Stimulated activated CD4-positive, alpha-beta T cell treated with anti-CD3 and anti-CD28 coated beads, Interleukin-12 subunit alpha, Interleukin-12 subunit beta, amount 100 ng/mL, for 48 hours (primary cell): ENCODE measurements at places on chromosomes 3 and 15.

GRCh38 chr3:146026547-146026946, 134.4 kb downstream of the PLOD2 start:
- DNase-seq: no peak

GRCh38 chr3:151890721-151891141, 17.3 kb downstream of the SUCNR1 start:
- no peak for DNase-seq

- peak; percentile 54 for DNase-seq
These were observed 24.6 kb upstream of the SACM1L start for GRCh38 chr3:45664578-45664977.

DNA sequence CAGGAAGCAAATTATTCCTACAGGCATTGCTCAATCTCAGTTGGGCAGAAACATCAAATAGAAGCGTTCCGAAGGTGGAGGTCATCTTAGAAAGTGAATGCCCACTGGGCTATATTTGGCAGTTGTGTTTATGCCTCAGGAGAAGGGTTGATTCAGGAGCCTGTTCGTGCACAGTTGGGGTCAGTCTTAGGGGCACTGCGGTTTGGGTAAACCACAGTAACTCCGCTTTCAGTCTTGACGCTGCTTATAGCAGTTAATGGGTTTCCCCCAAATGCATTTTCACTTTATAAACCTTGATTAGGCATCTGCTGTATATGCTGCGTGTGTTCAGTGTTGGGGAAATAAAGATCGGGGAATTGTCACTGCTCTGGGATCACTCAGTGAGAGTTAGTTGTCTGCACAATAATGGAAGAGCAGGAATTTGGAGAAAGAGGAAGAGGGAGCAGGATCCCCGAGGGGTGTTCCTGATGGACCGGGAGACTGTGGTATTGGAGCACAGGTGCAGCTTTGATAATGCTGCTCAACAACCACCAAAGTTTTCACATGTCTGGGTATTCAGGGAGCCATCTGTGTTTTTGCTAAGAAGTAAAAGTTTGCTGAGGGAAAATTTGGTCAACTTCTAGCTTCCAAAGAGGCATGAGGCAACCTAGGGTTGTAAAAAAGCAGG, 124.3 kb upstream of the EIF1B start:
- DNase-seq: no peak

DNA sequence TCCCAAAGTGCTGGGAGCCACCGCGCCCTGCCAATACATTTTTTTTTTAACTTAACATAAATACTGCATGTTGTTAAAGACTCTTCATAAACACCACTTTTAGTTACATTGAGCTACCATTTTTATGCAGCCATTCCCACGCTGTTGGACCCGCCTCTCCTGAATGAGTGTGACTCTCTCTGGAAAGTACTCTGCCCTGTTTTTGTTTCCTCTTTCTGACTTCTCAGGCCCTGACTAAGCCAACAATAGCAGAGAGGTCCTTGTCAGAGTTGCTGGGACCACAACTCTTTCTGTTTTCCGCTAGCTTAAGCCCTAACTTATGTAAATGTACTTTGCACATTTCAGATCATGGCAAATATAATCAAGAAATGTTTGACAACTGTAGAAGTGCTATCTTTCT, 35.2 kb downstream of the PARP15 start:
- DNase-seq: no peak

DNA sequence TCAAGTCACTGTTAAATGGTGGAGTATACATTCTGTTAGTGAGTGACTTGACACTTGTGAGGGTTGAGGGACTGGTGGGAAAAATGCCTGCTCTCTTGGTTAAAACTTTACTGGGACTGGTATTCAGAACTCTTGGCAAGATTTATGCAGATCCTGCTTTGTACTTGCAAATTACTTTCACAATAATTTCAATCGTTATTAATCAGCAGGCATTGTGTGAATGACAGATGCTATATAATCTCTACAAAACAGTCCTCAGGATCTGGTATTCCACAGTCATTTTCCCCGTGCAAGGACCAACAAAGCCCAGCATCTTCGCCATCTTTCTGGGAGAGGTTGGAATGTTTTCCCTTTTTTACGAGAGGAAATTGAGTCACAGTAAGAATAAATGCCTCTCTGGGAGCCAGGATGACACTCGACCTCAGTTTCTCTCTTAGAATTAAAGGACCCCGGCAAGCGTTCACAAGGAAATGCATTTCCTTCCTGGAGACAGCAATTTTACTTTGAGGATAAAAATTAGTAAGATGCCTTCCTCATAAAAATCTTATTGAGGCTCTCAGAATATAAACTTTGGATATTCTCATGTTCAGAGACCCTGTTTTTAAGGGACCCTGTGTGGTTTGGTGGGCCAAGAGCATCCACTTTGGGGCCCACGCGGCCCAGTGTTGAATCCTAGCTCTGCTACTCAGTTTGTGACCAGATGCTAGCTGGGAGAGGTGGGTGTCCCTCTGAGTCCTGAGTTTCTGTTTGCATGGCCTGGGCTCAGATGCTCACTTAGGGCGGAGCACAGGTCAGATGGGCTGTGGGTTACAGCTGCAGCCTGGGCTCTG, 45.3 kb upstream of the PLCL2 start:
- no peak for DNase-seq

DNA sequence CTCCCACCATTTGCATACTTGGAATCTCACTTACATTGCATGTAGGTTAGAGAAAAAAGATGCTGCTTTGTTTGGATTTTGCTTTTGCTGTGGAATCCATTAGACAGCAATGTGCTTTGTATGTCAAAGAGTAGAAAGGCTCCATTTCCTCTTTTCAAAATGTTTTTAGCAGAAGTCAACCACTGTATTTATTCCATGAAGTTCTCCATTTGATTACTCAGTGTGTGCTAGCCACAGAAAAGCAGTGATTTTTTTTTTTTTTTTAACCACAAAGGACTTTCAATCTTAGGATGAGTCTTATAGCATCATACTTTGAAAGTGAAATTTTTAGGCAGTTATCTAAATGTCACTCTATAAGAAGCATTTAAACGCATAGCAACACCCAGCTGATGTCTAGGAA, 285.0 kb upstream of the ADAMTS9 start:
- no peak for DNase-seq

DNA sequence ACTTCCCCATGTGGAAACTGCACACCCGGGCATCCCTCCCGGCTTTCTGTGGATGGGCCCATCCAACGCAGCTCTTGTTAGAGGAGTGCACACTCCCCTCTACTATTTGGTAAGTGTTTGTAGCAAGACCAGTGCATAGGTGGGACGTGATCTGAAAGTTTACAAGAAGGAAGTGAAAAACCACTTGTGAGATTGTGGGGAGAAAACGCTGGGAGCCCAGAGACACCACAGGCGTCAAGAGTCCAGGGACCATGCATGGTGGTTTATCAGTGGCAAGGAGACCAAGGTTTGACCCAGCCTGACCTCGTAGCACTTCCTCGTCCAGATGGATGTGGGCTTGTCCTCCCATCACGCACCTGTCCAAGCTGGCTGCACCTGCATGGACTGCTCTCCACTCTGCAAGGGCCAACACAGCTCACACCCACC, 51.6 kb downstream of the ATP10A start:
- DNase-seq: no peak

GRCh38 chr15:32784581-32784980, 66.8 kb downstream of the GREM1 start:
- DNase-seq: no peak

DNA sequence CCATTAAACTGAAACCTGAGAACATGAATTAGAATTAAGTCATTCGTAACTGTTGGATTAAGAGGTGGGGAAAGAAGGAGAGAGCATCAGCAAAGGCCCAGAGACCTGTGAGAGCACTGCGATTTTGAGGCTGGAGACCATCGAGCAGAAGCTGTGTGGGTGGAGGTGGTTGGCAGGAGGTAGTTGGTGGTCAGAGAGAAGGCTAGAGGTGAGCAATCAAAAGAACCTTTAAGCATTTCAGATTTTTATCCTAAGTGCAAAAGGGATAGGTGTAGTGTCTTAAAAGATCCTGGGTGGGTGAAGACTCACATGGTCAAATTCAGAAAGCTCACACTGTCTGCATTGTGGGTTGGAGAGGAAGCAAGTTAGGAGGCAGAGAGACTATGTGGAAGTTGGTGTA, 65.1 kb upstream of the TEX264 start:
- no peak for DNase-seq

DNA sequence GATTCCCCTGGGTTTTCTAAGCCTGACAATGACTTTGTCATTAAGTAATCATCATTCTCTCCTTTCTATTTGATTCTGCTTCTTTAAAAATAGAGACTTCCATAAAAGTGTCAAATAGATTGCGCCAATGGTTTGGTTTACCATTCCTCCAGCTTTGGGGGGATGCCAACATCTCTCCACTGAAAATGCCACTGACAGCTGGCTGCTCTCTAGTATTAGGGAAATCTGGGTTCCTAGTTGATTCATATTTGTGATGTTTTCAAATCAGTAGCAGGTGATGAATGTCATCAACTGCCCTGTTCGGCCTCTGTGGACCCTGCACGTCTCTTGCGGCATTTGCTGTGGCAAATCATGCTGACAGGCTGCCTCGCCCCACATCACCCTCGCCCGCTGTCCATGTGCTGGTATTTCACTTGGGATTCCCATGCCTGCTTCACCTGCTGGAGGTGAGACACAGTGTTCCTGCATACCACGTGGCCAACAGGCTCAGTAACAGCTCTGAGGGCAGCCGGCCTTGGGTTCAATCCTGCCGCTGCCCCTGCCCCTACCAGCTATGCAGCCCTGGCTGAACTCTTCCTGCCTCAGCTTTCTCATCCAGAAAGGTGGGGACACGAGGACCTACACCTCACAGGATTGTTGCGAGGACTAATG, 28.1 kb downstream of the ZXDC start:
- no peak for DNase-seq

GRCh38 chr3:133934996-133935842, 39.5 kb upstream of the RAB6B start:
- DNase-seq: no peak

GRCh38 chr15:84750583-84751092, 2.2 kb downstream of the ZNF592 start:
- DNase-seq: no peak

- DNase-seq: no peak
These were observed 46.1 kb downstream of the FRMD4B start for GRCh38 chr3:69339760-69340159.

GRCh38 chr3:156637480-156638022, 36.8 kb upstream of the TIPARP start:
- no peak for DNase-seq

GRCh38 chr3:108488631-108489030, 21.8 kb downstream of the MYH15 start:
- DNase-seq: no peak

- no peak for DNase-seq
These were observed 37.1 kb upstream of the APEH start for GRCh38 chr3:49636883-49637609.

DNA sequence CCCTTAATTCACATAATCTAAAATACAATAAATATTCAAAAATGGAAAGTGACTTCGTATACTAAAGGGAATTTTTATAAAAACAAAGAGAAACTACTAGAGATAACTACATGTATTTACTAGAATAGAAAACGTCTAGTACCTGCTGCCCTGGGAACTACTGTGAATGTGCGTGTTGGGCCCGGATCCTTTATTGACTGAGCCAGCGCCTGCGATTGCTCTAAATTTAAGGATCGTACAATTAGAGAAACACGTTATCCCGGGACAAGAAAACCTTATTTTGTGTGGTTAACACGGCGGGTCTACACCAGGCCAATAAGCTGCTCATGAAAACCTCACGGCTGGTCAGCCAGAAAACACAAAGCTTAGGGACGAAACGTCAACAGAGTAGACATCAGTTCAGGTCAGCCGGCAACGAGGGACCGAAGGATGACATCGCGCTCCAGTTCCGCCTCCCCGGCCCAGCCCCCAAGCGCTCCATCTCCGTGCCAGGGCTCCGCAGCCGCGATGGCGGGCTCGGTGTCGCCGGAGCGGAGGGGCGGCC, 555 bp downstream of the TM2D3 start:
- no peak for DNase-seq

DNA sequence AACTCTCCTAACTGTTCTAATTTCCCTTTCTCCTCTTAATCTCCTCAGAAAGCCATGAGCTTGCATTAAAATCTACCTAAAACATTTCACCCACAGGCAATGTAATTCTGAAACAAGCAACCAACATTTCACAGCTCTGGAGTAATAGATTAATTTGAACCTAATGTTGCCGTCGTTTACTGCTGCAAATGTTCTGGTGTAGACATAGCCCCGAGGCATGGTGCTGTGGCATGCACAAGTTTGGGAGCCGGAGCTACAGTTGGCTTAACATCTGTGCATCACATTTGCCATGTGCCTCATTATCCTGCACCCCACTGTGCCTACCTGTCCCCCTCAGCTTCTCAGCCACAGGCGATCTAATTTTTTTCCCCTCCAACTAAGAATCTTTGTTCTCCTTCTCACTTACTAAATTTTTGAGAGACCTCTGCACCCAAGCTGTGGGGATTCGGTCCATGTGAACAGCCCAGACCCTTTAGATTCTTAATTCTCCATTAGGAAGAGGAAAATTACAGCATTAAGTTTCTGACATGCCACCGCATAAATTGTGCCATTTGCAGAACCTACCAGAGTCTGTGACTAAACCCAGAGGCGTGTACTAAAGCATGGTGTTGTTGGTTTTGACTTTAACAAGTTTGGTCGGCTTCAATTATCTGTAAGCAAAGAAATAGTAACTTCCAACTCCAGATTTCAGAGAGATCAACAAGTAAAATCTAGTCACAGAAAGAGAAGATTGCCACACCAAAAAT, 419.2 kb downstream of the MECOM start:
- no peak for DNase-seq

DNA sequence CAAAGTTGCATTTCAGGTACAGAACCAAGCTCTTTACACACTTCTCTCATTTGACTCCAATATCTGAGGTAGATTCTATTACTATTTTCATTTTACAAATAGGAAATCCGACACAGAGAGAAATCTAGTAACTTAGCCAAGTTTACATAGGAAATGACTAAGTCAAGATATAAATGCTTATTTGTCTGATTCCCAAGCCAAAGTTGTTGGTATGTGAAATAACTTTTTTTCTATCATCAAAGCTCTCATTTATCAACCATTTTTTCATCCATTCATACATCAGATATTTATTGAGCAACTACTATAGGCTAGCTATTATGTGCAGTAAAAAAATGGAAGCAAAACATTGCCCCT, 89.2 kb upstream of the MITF start:
- no peak for DNase-seq

DNA sequence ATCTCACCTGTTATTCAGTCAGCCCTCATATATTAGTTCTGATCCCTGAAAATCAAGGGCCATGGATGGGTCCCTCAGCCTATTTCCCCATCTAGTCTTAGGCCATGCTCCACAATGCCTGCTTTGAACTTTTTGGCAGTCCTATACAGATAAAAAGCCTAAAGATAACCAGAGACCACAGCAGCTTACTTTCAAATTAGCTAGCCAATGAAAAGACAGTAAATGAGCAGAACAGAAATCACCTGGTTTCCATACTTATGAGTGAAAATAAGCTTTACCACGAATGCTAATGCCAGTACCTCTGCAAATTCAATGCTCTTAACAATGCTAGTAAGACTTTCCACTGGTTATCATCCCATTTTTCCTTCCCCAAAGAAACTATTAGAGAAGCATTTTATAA, 141.6 kb upstream of the SPRED1 start:
- DNase-seq: no peak

- no peak for DNase-seq
These were observed 16.8 kb downstream of the TMC3 start for GRCh38 chr15:81357180-81357686.

- DNase-seq: no peak
These were observed 170.2 kb downstream of the FNDC3B start for GRCh38 chr3:172209333-172210321.
